ENCODE measurements at places on chromosomes 4 and X.

- DNase-seq = no peak
Measured at GRCh38 chr4:70808151-70808550, 31.5 kb downstream of the GRSF1 start.

- no peak for DNase-seq
Measured at GRCh38 chr4:105551965-105552746, at the start of gene ARHGEF38. ARHGEF38 (plus strand) TSS chr4:105552620; CDS start chr4:105552766, 146 bp downstream.

DNA sequence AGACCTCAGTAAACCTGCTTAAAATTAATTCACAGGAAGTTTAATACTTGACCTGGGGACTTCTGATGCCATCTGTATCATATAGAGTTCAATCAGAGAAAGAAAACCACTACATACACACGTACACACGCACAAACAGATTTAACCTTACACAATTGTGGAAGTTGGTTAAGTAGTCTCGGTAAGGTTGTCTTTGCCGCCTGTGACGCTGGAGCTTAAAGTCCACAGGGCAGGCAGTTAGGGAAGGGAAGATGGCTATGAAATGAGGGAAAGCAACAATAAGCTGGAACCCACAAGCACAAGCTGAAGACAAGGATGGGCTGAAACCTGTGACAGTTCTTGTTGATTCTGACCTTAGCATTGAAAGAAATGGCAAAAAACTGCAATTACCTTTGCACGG is 41.7 kb upstream of the TSPAN7 start:
- no peak for DNase-seq

GRCh38 chr4:184444953-184445309 is 29.4 kb downstream of the IRF2 start:
- DNase-seq = no peak

DNA sequence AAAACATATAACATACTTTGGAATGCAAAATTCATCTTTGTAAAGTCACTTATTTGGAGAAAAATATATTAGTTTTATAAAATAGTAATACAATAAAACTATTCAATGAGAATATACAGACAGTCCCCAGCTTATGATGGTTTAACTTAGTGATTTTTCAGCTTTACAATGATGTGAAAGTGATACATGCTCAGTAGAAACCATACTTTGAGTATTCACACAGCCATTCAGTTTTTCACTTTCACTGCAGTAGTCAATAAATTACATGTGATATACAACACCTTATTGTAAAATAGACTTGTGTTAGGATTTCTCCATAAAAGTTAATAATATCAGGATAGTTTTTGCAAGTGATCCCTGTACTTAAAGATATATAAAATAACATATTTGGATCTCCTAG is 436.0 kb downstream of the CENPC start:
- DNase-seq = no peak

DNA sequence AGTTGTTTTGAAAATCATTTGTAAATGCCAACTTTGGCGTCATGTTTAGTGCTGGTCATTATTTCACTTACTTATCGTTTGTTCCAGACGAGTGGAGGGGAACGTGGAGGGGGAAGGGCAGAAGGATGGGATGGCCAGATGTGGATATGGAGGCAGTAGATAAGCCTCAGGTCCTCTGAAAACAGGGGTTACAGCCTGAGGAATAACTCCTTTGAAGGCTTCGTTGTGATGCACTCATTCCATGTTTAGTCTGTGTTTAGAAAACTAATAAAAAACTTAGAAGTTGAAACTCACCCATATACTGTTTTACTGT is 1.1 kb downstream of the MOB1B start:
- DNase-seq = no peak

- no peak for DNase-seq
Measured at GRCh38 chrX:153438532-153438931, 7.3 kb downstream of the TREX2 start.

All from cortex of kidney (tissue), 1 donor.